ENCODE measurements at places on chromosomes 1 and 21.
A peak's percentile ranks its signal among the peaks of the same experiment; 100 is the strongest.

GRCh38 chr1:89669441-89669840, 36.5 kb downstream of the LRRC8C start:
- no peak for DNase-seq

GRCh38 chr1:200029035-200029821, 1.7 kb downstream of the NR5A2 start:
- peak; percentile 76 for DNase-seq

DNA sequence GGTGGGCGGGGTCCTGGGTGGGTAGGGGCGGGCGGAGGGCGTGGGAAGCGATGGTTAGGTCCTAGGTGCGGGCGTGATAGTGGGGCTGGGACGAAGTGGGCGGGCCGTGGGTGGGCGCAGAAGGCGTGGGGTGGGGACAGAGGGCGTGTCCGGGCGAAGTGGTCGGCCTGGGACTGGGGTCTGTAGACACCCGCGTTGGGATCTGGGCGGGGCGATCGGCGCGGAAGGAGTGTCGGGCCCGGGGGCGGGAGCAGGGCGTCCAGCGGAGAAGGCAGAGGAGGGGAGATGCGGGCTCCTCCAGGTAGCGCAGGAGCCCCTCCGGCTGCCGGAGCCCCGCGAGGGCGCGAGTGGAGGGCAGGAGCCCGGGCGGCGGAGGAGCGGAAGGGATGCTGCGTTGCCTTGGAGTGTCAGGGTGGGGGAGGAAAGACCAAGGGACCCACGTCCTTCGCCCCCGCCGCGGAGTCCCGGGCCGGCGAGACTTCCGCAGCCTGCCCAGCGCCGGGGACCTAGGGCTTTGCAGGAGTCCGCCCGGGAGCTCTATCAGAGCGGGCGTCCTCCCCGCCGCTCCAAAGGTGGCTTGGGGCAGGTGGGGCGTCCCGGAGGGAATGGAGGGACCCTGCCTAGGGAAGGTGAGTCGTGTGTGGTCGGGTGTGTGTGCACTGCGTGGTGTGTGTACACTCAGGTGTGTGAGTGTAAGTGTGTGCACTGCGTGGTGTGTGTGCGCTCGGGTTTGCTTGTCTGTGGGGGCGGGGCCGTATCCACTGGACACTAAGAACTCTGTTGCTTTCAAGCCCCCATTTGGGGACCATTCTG, 27.0 kb upstream of the PRSS38 start:
- DNase-seq = peak; percentile 77

DNA sequence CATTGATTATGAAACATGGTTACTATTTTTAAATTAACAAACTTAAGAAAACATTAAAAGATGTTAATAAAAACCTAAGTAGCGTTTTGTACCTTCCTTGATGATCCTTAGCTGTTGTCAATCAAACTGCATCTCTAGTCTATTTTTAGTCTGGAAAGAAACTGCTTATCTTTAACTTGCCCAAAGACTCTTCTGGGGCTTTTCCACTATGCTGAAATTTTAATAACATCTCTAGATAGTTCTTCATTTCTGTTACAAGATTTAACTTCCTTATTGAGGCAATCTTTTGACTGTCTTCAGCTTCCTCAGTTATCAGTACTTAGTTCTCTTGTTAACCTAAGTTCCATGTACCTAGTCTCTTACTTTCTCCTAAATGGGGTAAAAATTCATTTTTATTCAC, 135.9 kb upstream of the HMCN1 start:
- no peak for DNase-seq

DNA sequence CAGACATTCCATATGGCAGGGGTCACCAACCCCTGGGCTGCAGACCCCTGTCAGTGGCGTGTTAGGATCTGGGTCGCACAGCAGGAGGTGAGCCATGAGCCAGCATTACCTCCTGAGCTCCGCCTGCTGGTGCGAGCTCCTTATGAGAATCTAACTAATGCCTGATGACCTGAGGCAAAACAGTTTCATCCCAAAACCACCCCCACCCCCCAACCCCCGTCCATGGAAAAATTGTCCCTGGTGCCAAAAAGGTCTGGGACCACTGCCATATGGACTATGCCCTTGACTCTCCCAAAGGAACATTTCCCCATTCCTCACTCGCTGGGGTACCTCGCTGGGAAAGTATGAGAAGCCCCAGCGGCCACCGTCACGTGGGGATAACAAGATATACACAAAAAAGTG, 6.4 kb upstream of the CPT2 start:
- DNase-seq = peak; percentile 47

DNA sequence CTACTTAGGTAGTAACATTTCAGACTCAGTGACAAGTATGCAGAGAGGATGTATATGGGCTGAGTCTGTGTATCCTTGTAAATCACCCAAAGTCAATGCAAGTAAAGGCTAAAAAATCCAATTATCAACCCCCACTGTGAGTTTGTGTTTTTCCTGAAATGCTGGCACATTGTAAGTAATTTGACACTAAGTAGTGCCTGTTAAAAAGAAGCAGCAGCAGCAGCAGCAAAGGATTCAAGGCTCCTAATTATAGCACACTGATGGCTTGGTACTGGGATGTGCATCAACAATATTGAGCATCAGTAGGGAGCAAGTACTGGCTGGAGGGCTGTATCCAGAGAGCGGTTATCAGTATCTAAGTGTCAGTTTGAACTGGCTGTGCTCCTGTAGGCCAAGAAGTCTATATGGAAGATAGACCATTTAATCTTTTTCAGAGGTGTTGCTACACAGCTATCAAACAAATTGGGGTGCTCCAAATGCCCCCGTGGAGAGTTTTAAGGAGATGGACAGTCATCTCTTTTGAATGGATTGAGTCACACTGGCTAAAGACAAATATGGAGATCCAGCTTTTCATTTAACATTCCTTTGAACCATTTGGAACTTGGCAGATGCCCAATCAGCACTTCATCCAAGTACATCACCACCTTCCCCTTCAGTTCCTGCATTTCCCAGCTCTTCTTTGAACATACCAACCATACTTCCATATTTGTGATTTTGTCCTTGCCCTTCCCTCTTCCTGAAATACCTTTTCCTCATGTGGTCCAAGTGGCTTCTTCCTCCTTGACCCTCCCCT, 241.2 kb upstream of the ST6GALNAC5 start:
- no peak for DNase-seq

DNA sequence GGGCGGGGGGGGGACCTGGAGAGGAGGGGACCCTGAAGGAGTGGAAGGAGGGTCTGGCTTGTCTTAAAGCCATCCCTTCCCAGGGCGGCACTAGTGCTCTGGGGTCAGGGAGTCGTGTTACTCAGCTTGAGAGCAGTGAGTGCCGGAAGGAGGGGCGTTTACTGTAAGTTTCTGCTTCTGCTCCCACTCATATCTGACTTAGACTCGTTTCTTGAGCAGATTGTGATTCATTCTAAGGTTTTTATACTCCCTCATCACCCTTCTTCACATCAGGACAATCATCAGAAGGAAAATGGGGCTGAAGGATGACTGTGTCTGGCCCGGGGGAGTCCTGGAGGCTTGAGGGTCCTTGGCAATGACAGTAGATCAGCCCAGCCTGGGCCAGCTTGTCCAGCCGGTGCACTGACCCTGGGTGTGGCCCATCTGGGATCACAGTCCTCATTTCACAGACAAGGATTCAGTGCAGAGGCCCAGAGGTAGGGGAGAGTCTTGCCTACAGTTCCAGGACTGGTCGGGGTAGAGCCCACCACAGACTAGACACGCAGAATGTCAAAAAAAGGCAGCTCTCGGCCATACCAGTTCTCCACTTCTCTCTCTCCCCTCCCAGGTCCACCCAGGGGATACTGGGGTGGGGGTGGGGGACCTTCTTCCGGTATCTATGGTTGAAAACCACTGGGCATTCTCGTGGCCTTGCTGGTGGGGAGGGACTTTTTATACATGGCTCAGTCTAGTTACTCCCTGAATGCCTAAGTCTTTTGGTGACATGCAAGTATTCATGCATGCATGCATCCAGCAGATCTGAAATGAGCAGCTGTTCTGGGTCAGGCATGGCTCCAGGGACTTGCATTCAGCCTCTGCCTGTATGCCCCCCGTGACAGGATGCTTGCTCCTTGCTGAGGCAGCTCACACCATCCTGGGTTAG, 5.1 kb downstream of the TNFRSF8 start:
- DNase-seq = no peak

GRCh38 chr21:41166884-41167283, 1.1 kb upstream of the BACE2 start:
- DNase-seq = no peak

GRCh38 chr1:33797849-33798248, 66.0 kb upstream of the HMGB4 start:
- DNase-seq = no peak

GRCh38 chr1:167413328-167413727, 105.0 kb downstream of the CD247 start:
- DNase-seq = no peak

DNA sequence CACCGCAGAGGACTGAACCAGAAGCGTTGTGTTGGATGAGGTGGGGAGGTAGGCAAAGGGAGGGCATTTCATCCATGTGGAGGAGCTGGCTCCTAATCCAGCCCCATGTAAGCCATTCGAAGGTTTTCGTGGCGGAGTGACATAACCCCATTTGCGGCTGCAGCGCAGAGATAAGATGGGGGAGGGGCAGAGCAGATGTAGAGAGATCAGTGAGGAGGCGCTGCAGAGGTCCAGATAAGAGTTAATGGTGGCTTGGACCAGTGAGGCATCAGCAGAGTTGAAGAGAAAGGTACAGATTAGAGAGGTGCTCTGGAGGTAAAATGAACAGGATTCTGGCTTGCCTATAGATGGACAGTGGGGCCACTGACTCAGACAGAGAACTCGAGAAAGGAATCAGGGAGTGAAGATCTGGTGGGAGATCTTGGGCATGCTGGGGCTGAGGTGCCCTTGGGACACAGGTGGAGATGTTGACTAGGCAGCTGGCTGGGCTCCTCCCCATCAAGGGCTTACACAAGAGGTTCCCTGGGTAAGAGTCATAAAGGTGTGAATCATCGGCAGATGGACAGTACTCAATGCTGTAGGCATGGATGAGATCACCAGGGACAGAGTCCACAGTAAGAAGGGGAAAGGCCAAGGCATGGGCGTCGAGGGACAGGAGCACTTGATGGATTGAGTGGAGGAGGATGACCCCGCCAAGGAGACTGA, 7.8 kb upstream of the PTPRF start:
- DNase-seq = peak; percentile 62

DNA sequence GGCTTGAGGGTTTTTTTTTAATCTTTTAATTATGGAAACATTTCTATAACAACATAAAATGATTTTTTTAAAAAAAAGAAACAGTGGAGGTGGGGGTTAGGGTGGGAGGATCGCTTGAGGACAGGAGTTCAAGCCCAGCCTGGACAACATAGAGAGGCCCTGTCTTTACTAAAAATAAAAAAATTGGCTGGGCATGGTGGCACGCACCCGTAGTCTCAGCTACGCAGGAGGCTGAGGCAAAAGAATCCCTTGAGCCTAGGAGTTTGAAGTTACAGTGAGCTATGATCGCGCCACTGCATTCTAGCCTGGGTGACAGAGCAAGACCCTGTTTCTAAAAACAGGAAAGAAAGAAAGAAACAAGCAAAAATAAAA, 32.2 kb upstream of the RNF11 start:
- no peak for DNase-seq

GRCh38 chr1:37478451-37478881, 4.1 kb downstream of the ZC3H12A start:
- no peak for DNase-seq

- no peak for DNase-seq
Measured at GRCh38 chr1:67836769-67837168, 3.5 kb upstream of the GNG12 start.

DNA sequence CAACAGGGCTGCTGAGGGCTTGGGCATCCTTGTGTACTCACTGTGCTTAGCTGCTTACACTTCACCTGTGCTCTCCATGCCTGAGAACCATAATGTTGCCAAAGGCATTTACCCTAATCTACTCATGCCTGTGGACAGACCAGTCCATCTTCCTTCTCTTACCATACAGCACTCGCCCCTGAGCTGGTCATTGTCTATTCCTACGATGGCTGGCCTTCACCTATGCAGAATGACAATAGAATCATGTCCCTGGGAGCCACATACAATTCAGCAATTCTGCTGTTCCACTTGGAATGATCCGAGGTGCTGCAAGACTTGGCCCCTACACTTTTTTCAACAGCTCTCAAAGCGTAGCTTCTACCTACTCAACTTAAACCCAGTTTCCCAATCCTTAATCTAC, 96.5 kb downstream of the PAPPA2 start:
- no peak for DNase-seq

DNA sequence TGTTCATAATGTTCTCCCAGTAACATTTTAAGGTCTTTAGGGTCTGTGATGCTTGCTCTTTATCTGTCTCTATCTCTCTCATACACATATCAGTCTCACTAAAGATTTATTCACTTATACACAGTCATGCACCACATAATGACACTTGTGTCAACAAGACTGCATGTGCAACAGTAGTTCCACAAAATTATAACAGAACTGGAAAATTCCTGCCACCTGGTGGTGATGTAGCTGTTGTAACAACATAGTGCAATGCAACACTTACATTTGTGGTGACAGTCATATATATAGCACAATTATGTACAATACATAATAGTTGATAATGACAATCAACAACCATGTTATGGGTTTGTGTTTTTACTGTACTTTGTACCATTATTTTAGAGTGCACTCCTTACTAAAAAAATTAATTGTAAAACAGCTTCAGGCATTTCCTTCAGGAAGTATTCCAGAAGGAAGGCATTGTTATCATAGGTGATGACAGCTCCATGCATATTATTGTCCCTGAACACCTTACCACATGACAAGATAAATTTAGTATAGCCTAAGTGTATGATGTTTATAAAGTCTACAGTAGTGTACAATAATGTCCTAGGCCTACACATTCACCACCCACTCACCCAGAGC, 8.1 kb downstream of the TDRD5 start:
- peak; percentile 46 for DNase-seq

- no peak for DNase-seq
Measured at GRCh38 chr1:117610036-117610435, 4.2 kb downstream of the TENT5C start.

GRCh38 chr1:184582411-184582810, 172.2 kb downstream of the EDEM3 start:
- DNase-seq = no peak

GRCh38 chr1:227415115-227415790, 97.0 kb upstream of the CDC42BPA start:
- no peak for DNase-seq

GRCh38 chr1:36076979-36077573, 6.8 kb upstream of the TEKT2 start:
- no peak for DNase-seq

- no peak for DNase-seq
Measured at GRCh38 chr21:29313662-29314408, 15.1 kb downstream of the BACH1 start.

- DNase-seq = no peak
Measured at GRCh38 chr1:3051270-3052268, 17.4 kb upstream of the PRDM16 start.

- DNase-seq = no peak
Measured at GRCh38 chr1:155339515-155340097, 18.9 kb downstream of the RUSC1 start.

GRCh38 chr1:212958175-212958574, 7.8 kb downstream of the VASH2 start:
- no peak for DNase-seq

DNA sequence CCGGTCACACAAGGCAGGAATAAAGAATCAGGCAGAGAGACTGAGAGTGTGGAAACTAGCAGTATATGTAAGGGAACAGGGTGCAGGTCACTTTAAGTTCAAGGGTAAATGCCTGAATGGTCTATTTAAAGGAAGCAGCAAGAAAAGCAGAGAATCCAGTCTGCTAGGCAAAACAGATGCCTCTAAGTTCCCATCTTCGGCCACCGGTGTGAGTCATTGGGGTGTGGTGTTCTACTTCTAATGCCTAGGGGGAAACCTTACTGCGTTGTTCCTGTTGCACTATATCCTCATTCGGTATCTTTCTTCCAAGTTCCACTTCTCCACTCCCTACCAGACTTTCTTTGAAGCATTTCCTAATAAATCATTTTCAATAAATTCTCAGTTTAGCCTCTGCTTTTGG, 259.9 kb downstream of the HHIPL2 start:
- no peak for DNase-seq

Measured in WERI-Rb-1 (cell line).